ENCODE measurements at places on chromosomes 12 and 14.

- DNase-seq, result no peak
Measured at GRCh38 chr12:10285919-10286318, 21.8 kb upstream of the KLRD1 start.

DNA sequence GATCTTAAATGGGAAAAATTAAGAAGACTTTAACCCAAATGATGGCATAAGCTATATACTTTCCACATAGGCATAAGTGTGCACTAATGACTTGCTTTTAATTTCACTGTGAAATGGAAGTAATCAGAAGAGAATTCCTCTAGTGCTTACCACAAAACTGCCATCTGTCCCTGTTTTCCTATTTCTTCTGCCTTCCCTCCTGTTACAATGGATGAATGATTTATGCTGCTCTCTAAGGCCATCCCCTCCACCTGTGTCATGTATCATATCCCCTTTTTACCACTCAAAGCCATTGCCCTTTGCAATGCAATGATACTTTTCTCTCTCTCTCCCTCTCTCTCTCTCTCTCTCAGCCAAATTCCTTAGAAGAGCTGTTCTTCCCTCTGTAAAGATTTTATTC, 109.1 kb downstream of the C12orf50 start:
- no peak for DNase-seq

DNA sequence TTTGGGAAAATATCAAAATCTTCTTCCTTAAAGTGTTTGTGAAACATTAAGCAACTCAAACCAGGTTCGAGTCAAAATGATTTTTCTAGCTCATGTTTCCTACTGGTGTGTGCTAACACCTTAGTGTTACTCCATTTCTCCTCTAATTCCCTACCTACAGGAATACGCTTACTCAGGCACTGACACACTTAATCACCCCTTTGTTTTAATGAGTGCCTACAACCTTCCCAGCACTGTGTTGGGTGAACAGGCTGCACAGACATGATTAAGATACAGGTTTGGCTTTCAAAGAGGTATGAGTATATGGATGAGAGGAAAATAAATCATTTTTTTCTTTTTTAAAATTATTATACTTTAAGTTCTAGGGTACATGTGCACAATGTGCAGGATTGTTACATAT, 15.6 kb upstream of the PZP start:
- no peak for DNase-seq

GRCh38 chr14:94795372-94795771, 25.5 kb upstream of the GSC start:
- no peak for DNase-seq

- no peak for DNase-seq
Measured at GRCh38 chr14:75667099-75667765, 6.2 kb downstream of the TTLL5 start.

GRCh38 chr12:60930151-60930550, 1330.1 kb upstream of the USP15 start:
- DNase-seq, result no peak

DNA sequence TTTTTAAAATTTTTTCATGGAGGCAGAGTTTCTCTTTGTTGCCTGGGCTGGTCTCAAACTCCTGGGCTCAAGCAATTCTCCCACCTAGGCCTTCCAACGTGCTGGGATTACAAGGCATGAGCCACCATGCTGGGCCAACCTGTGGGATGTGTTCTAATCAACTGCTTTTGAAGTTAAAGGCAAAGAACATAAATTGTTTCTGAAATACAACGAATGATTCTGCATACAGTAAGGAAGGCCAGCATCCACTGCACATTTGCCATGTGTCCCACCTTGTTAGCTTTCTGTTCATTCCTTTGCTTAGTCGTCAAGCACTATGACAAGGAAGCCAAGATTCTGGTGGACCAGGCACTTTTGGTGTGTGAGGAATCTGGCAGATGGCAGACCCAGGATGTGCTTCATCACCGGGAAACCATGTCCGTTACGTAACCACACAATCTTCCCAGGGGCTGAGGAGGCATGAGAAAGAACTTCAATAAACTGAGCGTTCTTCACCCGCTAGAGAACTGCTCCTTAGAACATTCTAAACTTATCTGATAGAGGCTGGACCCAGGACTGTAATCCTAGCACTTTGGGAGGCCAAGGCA, 24.5 kb downstream of the MOK start:
- DNase-seq, result peak; percentile 100

- no peak for DNase-seq
Measured at GRCh38 chr12:133081159-133081780, 547 bp downstream of the ZNF140 start.

- DNase-seq, result peak; percentile 27
Measured at GRCh38 chr12:48881686-48882314, 16.1 kb upstream of the RND1 start.

DNA sequence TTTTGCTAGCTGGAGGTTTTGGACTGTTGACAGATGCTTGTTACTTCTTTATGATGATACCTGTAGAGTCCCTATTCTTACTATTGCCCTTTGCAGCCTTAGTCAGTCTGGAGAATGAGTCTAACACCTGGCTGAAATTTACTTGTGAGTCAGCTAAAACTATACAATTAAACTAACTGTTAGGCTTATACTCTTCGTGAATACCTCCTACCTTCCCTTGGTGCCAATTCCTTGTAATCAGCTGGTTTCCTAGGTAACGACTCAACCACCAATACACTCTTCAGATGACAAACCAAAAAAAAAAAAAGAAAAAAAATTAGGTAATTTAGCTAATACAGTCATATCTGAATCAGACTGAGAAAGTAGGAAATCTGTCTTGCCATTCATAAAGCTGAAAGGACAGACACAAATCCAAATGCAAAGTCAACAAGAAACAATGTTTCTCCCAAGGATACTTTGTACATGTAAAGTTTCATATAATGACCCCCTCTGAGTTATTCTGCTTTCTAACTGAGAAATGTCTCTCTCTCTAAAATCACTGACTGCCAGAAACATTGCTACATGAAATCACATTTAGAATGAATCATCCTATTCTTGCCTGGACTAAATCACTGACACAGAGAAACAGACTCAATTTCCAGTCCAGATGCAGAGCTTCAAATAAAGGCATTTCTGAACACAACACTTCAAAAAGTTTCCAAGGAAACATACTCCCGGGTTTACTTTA, 56.5 kb upstream of the CDKL1 start:
- peak; percentile 91 for DNase-seq

GRCh38 chr12:111984820-111985219, 28.1 kb downstream of the TMEM116 start:
- DNase-seq, result no peak

DNA sequence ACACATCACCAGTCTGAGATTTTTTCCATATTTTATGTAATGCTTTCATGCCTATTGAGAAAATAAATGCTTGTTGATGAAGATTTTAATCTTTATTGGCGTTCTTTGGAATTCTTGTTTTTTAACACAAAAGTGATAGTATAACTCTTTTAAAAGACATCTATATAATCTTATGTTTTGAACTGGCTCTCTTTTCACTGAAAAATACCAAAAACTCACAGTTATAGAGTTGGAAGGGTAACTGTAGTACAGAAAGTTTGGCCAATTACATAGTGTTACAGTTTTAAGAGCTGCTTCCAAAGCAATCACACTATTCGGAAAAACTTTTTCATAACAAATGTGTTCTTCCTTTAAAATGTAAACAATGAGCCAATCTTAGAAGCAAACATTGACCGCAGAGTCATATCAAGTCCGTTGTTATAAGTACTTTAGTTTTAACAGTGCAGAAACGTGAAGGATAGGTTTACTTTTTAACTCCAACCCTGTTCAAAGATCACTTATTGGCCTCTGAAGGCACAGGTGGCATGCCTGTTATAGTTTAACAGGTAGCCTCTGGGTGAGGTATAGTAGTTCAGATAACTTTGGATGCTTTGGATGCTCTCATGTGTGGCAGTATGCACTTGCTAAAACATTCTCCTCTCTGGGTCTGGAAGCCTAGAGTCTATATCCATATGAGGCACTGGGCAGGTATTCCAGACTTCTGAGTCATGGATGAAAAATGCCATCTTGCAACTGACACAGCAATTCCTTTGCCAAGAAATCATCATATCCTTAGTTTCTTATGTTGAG, 12.1 kb upstream of the NTN4 start:
- DNase-seq, result peak; percentile 67

DNA sequence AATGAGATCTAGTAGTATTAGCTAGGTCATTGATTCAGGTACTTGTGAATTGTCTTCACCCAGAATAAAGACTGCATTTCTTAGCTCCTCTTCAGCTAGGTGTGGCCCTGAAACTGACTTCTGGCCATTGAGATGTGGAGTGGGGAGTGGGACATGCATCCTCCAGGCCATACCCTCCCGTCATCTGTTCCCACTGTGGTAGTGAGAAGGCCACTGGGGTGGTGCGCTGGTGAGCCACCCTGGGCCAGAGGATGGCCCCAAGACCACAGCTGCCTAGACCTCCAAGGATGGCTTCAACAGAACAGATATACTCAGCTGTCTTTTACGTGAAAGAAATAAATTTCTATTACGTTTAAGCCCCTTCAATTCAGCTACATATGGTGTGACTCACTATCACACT, 36.5 kb downstream of the TRIM9 start:
- no peak for DNase-seq

- DNase-seq, result peak; percentile 3
Measured at GRCh38 chr12:67069451-67070306, 199.5 kb upstream of the CAND1 start.

- no peak for DNase-seq
Measured at GRCh38 chr12:50706606-50707005, 57.3 kb upstream of the ATF1 start.

DNA sequence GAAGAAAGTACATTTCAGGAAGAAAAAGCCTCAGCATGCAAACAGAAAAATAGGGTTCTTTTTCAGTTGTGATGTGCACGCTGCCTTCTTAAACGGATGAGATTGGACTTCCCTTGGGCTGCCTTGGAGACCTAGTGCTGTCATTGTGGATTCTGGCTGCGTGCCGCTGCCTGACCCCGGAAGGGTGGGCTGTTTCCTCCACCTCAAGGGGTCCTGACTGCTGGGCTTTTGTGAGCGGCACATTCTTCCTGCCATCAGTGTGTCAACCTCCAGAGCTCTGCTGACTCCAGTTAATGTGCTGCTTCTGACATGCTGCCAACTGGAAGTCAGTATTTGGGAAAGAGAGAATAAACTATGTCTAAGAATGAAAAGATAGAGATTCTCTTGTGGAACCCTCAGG, 25.1 kb downstream of the CCNK start:
- no peak for DNase-seq

DNA sequence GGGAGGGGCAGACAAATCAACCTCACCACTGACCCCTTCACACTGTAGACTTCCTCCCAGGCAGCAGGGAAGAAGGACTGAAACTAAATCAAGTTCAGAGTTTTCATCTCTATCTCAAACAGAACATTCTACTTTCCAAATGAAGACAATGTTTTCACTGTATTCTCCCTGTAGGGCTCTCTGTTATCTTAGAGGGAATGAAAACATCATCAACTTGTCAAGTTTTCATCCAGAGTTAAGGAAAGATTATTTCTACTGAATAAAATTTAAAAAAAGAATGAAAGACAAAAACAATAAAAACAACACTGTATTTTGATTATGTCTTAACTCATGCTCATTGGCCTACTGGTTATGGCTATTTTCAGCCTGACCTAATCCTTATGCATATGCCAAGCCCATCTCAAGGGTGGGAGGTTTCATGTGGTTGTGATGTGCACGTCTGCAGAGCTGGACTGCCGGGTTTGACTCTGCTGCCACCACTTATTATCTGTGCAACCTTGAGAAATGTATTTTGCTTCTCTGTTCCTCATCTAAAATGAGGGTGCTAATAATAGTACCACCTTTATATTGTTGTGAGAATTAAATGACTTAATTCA, 152.0 kb upstream of the AVPR1A start:
- DNase-seq, result no peak

- no peak for DNase-seq
Measured at GRCh38 chr12:116128779-116129178, 148.7 kb downstream of the MED13L start.

DNA sequence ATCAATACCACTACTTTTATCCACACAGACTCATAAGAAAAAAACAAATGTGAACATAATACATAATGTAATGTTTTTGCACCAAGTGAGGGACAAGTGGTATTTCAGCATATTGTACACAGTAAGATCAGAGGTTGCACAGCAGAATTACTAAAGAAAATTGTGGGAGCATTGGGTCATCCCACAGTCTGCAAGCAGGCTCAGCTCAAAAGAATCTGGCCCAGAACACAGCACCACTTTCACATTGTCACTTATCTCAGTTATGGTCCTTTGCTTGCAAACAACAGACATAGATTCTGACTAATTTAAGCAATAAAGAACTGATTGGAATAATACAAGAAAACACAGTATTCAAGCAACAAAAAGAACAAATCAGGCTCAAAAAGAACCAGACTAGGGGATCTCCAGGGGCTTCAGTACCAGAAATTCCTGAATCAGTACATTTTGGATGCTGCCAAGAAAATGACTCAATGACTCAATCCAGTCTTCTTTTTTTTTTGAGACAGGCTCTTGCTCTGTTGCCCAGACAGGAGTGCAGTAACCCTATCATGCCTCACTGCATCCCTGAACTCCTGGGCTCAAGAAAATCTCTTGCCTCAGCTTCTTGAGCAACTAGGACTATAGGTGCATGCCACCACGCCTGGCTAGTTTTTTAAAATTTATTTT, 42.9 kb upstream of the EEA1 start:
- peak; percentile 75 for DNase-seq

DNA sequence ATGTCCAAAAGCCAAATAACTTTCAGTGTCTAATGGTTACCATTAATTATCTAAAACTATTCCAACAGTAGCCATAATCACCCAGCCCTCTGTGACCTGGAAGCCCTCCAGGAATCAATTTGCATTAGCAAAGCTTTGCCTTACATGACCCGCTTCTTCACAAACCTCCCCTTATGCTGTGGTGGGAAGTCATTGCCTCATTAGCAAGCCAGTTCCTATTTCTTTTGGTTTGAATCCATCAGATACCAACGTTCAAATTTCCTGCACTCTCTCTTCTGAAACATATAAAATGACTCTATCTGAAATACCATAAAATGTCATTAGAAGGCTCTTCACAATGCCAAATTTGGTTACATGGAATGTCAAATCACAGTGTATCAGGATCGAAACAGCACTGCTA, 268.3 kb upstream of the PRKD1 start:
- DNase-seq, result peak; percentile 60

GRCh38 chr12:6840330-6840729, 395 bp upstream of the GNB3 start:
- no peak for DNase-seq

GRCh38 chr14:81211844-81212243, 8.9 kb downstream of the GTF2A1 start:
- peak; percentile 38 for DNase-seq

- no peak for DNase-seq
Measured at GRCh38 chr12:96020314-96021003, 14.9 kb downstream of the LTA4H start.

GRCh38 chr12:80877721-80878265, 59.9 kb downstream of the LIN7A start:
- peak; percentile 86 for DNase-seq

- DNase-seq, result no peak
Measured at GRCh38 chr12:57139796-57140649, 7.4 kb downstream of the LRP1-AS start.

Measured in cardiac fibroblast (primary cell).